ENCODE measurements at places on chromosomes 16 and 17.

DNA sequence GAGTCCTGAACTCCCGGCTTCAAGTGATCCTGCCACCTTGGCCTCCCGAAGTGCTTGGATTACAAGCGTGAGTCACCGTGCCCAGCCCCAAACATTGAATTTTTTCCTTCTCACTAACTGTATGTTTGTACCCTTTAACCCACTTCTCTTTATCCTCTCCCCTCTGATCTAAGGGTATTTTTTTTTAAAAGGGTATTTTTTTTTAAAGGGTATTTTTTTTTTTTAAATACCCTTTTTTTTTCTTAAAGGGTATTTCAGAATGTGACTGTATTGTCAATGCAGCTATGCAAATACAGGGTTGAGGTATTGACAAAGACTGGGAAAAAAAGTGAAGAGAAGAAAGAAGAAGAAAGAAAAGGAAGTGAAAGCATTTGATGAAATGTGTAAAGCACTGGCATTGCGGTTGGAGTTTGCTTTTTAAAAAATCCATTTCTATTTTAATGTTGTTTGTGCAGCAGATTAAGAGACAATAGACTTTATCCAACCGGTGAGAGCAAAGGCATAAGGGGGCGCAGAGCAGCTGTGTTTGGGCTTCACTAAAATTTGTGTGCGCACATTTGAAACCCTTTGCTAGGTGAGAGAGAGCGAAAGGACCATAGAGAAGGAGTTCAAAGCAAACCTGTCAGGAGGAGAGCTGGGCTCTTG, 42.4 kb downstream of the SYT17 start:
- DNase-seq = no peak

- no peak for DNase-seq
Observed at GRCh38 chr17:28469376-28469775, 4.1 kb upstream of the SLC13A2 start.

GRCh38 chr17:72639711-72640110, 452.8 kb downstream of the SLC39A11 start:
- DNase-seq = no peak

- DNase-seq = no peak
Observed at GRCh38 chr17:74639704-74640151, 16.2 kb upstream of the CD300E start.

DNA sequence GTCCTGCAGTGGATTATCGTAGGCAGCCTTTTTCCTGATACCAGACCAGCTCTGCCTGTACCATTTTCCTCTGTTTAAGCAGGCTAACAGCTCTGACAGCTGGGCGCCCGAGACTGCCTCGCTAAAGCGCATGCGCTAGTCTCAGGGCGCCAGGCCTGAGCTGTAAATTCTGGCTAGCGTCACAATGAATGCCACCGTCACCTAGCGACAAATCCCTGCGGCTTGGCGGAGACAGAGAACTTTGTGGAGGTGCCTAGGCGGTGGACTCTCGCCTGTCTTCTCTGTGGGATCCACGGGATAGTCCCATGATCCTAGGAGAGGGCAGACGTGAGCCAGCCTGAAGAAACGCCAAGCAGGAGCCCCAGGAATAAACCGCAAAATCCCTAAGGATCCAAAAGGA, 573.9 kb downstream of the KCNJ18 start:
- no peak for DNase-seq

DNA sequence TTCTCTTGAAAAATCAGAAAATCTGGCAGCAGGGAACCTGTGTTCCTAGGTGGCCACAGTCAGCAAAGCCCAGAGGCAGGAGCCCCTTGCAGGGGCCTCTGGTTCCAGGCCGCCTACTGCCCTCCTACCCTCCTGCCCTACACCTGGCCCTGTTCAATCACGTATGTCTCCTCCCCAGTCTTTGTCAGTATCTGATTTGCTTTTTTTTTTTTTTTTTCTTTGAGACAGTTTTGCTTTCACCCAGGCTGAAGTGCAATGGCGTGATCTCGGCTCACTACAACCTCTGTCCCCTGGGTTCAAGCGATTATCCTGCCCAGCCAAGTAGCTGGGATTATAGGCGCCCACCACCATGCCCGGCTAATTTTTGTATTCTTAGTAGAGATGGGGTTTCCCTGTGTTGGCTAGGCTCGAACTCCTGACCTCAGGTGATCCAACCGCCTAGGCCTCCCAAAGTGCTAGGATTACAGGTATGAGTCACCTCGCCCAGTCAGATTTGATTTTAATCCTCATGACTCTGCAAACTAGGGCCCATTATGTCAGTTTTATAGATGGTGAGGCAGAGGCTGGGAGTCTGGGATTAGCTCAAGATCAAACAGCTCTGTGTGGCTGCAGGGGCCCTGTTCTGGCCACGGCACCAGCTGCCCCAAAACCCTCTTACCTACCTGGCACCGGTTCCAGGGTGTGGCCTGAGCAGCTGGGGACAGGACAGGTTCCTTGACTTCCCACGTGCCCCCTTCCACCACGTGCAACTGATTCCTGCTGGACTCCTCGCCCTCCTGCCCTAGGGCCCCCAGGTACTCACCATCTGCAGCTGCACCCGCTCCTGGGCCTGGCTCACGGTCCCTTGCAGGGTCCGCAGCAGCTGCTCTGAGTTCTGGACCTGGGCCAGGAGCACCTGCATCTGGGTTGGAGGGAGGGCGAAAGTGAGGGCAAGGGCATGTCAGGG, 14.7 kb downstream of the RABEP2 start:
- DNase-seq = no peak

GRCh38 chr17:13480877-13481276, 120.9 kb downstream of the HS3ST3A1 start:
- no peak for DNase-seq

DNA sequence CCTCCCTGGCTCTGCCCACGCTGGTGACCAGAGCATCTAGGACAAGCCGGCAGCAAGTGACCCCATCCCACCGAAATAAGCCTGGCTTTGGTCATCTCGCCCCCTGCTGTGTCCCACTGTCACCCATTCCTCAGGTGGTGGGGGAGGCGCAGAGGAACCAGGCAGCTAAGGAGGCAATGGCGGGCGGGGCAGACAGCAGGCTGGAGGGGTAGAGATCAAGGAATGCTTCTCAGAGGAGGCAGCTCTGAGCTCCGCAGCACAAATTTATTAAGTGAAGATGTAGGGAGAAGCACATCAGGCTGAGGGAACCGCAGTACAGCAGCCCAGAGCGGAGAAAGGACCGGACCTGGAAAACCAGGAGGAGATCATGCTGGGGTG, 7.5 kb upstream of the KREMEN2 start:
- no peak for DNase-seq

- DNase-seq = no peak
Observed at GRCh38 chr17:44778656-44779210, 19.9 kb downstream of the ADAM11 start.

GRCh38 chr17:42475835-42476234, 17.2 kb downstream of the ATP6V0A1 start:
- DNase-seq = no peak

DNA sequence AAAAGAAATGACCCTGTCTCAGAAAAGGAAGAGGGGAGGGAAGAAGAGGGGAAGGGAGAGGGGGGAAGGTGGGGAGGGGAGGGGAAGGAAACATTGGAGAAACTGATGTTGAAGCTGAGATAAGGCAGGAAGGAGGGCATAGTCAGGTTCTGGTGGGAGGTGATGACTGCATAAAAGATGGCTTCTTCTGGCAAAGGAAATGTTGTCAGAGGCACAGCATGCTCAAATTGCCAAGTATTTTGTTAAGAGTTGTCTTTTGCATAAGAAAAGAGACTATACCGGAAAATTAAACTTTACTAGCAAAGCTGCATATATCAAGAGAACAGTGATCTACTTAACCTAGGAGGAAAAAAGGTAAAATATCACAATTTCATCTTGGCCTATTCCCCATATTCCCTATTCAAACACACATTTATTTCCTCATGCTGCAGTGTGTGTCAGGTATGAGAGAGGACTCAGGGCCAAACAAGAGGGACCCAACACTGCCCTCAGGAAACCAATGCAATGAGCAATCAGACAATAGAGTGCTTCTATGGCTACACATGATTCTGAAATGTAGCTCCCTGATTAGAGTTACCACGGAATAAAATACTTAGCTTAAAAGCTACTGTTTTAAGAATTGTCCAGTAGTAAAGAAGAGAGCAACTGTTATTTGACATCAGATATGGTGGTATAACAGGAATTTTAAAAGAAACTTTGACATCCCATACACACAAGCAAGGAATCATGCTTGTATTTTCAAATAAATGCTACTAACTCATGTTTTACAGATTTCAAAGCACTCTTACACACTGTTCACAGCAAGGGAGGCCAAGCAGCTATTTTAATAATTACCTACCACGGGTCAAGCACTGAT, 80.9 kb downstream of the PARN start:
- no peak for DNase-seq

DNA sequence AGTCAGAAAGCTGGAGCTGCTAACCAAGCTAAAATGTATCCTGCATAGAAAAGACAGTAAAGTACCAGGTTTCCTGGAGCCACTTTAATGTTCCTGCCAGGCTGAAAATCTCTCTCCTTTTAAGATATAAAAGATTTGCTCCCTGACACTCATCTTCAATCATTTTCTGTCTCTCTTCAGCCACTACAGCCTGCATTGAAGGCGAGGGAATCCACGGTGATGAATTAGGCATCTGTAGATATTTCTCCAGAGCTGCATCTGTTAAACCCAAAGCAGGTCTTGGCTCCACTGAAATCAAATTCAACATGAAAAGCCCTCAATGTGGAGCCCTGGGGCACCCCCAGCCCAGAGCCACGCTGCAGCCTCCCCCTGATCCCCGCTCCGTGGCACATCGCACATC, 94.7 kb upstream of the CRHR1 start:
- no peak for DNase-seq

DNA sequence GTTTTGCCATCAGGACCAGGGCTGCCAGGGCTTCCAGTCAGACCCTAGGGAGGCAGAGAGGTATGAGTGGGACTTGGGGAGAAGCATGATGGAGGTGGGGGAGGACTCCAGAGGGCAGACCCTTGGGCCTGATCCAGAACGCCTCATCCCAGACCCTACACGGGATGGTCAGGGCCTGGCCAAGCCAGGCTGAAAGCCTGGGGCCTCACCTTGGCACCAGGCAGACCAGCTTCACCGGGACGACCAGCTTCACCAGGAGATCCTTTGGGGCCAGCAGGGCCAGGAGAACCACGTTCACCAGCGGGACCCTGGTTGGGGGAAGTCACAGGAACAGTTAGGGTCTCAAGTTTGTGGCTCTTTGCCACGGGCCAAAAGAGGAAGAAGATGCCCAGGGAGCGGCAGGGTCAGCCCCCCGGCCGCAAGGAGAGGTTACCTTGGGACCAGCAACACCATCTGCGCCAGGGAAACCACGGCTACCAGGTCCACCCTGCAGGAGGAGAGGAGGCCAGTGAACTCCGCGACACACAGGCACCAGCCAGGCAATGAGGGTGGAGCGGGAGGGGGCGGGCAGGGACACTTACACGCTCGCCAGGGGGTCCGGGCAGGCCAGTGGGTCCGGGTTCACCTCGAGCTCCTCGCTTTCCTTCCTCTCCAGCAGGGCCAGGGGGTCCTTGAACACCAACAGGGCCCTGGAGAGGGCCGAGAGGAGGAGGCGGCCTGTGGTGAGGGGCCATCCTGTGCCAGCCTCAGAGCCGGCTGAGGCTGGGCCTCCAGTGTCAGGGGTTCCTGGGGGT, 7.1 kb downstream of the COL1A1 start:
- DNase-seq = no peak
